Thyroid gland (tissue), 4 donors: ENCODE measurements at places on chromosomes 7 and 10.

DNA sequence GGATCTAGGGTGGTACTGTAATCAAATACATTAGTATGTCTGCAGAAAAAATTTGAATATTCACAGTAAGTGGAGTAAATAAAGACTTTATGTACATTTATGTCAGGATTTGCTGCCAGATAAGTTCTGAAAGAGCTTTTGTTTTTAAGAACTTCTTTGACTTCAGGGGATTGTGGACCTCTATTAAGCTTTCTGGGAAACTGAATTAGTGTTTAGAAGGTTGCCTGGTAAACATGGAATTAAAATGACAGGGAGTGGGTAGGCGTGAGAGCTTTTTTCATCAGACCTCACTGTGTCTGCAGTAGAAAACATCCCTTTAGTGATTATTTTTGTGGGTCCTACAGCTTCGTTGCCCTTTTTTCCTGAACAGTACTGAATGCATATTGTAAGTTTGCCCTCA is 15.7 kb downstream of the SDHAF3 start:
- H3K27me3 ChIP-seq, result no peaks in the 10 kb centered on the region
- no peaks in the 10 kb centered on the region for H3K4me1 ChIP-seq
- DNase-seq, result no peak

DNA sequence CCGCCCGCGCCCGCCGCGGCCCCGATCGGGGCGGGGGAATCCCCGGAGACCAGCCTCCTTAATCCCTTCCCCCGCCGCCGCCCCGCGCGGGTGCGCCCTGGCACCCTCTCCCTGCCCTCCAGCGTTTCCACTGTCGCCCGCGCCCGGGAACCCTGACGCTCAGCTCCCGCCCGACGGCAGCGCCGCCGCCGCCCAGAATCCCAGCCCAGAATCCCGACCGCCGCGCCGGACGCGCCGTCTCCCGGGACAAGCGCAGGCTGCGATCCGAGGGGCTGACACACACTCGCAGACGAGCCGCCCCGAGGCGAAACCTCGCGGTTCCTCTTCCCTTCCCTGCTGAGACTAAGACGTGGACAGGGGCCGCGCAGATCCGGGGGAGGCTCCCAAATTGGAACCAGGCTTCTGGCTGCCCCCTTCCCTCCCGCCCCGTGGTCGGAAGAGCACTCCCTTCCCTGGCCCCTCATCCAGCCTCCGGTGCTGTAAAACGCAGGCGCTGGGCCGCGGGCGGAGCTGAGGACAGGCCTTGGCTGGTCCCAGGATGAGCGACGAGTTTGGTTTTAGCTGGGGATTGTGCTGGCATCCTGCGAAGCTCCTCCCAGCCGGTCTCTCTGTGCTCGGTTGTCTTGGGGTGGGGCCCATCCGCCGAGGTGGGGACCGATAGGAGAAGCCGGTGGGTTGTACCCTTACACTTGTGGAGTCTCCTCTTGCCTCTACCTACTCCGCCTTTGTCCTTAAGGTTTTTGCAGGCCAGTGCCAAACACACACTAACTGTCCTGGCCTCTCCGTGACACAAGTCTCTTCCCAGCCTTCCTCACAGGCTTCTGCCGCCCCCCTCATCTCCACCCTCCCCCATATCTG is 1.1 kb downstream of the MARVELD1 start:
- H3K36me3 ChIP-seq, result no peaks in the 10 kb centered on the region
- peaks cover 53% of the 10 kb centered on the region for H3K4me1 ChIP-seq
- H3K4me3 ChIP-seq, result peak overlapping the region; percentile 15
- peak overlapping the region; percentile 82 for H3K27ac ChIP-seq
- DNase-seq, result peak; percentile 51

DNA sequence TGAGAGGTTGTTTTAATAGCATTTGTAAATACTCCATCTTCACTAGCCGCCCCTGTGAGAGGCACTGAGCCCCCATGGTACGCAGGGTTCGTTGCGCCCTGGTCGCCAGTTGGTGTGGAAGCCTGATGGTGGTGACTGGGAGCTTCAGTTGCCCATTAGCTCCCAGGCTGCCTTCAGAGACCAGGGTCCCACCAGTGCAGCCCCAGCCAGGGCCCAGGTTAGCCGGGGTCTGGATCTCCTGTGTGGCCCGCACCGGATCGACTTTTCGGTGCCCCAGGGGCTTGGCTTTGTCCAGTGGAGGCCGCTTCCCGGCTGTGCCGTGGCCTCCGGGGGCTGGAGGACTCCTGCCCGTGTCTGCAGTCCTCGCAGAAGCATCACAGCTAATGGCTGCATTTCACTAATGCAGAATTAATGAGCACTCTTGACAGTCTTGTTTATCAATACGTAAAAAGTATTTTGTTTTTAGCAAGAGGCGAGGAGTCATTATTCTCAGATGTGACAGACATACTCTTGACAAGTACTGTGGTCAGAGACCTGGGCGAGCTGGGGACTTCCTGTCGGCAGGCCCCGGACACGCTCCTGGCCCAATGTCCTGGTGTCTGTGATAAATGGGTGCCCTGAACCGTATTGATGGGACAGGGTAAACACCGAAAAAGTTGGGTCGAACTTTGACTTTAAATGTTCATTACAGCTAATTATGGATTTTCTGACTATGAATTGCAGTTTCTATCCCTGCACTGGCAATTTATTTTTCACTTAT is 99.8 kb downstream of the NKX6-2 start:
- no peak for DNase-seq
- H3K36me3 ChIP-seq, result peaks cover 3% of the 10 kb centered on the region
- no peak overlapping the region for H3K4me3 ChIP-seq
- H3K4me1 ChIP-seq, result no peaks in the 10 kb centered on the region
- H3K27ac ChIP-seq, result no peak overlapping the region
- no peaks in the 10 kb centered on the region for H3K27me3 ChIP-seq

DNA sequence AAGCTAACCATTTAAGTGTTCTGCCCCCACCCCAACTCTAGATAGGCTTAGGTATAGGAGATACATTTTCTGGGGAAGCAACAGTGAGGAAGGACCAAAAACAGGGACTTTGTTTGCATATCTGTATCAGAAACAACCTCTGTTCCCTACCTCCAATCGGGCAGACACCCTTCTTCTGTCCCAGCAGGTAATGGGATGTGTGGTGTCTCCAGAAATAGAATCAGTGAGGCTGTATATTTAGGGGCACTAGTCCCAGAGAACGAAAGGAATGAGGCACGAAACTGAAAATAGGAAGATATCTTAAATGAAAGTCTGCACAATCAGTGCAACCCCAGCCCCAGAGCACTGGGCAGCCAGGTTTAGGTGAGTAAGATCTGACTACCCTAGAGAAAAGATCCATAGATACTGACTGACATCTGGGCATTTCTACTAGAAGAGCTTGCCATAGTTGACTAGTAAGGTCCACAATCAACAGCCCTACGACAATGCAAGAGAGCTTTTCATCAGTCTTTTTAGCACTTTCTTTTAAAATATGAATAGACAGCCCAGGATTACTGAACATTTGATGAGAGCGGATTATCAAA is 28.1 kb downstream of the PLEKHA1 start:
- H3K27ac ChIP-seq, result no peak overlapping the region
- peaks cover 12% of the 10 kb centered on the region for H3K36me3 ChIP-seq
- H3K4me1 ChIP-seq, result no peaks in the 10 kb centered on the region
- H3K4me3 ChIP-seq, result no peak overlapping the region
- no peak for DNase-seq

- H3K27ac ChIP-seq, result no peak overlapping the region
- H3K4me3 ChIP-seq, result no peak overlapping the region
- DNase-seq, result no peak
- no peaks in the 10 kb centered on the region for H3K27me3 ChIP-seq
- H3K4me1 ChIP-seq, result peaks cover 9% of the 10 kb centered on the region
- no peaks in the 10 kb centered on the region for H3K36me3 ChIP-seq
These were observed 106.4 kb upstream of the GJD4 start for GRCh38 chr10:35498693-35499092.

GRCh38 chr7:11171569-11172192 is 198.0 kb downstream of the PHF14 start:
- H3K4me1 ChIP-seq, result no peaks in the 10 kb centered on the region
- H3K27ac ChIP-seq, result no peak overlapping the region
- H3K4me3 ChIP-seq, result no peak overlapping the region
- no peaks in the 10 kb centered on the region for H3K27me3 ChIP-seq
- no peaks in the 10 kb centered on the region for H3K36me3 ChIP-seq

- no peak for DNase-seq
- no peak overlapping the region for H3K27ac ChIP-seq
- H3K4me1 ChIP-seq, result no peaks in the 10 kb centered on the region
- no peaks in the 10 kb centered on the region for H3K36me3 ChIP-seq
These were observed 66.6 kb upstream of the NOBOX start for GRCh38 chr7:144470078-144470477.

DNA sequence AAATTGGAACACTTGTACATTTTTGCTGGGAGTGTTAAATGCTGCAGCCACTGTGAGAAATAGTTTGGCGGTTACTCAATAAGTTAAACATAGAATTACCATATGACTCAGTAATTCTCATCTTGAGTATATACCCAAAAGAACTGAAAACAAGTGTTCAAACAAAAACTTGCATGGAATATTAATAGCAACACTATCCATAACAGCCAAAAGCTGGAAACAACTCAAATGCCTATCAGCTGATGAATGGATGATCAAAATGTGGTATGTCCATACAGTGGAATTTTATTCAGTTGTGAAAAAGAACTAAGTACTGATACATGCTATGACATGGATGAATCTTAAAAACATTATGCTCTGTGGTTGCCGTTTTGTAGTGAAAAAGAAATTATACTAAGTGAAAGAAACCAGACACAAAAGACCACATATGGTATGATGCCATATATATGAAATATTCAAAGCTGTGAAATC is 63.0 kb upstream of the SP4 start:
- H3K27me3 ChIP-seq, result no peaks in the 10 kb centered on the region
- H3K27ac ChIP-seq, result no peak overlapping the region
- no peaks in the 10 kb centered on the region for H3K36me3 ChIP-seq
- H3K4me3 ChIP-seq, result no peak overlapping the region
- DNase-seq, result no peak

DNA sequence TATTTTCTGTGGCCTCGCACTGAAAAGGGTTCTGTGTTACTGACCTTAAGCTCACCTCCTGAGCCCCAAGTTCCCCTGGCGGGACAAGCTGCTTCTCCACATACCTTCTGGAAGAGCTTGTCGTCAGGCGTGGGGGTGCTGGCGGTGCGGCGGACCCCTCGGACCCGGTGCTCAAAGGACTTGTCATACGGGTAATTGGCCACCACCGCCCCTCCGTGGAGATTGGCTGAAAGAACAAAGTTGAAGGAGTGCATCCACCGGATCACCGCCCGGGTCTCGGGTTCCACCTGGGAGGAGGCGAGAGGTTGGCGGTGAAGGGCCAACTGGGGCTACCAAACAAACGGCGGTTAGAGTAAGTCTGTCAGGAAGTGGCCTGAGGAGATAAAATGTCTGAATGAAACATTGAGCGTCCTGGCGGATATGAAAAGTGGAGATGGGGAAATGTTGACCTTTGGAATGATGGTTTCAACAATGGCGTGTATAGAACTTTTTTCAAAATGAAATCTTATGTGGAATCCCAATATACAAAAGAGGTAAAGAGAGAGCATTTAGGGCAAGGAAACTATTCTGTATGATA is 16.5 kb downstream of the CPN1 start:
- H3K4me1 ChIP-seq, result no peaks in the 10 kb centered on the region
- H3K4me3 ChIP-seq, result no peak overlapping the region
- H3K27ac ChIP-seq, result no peak overlapping the region
- peaks cover 4% of the 10 kb centered on the region for H3K27me3 ChIP-seq

DNA sequence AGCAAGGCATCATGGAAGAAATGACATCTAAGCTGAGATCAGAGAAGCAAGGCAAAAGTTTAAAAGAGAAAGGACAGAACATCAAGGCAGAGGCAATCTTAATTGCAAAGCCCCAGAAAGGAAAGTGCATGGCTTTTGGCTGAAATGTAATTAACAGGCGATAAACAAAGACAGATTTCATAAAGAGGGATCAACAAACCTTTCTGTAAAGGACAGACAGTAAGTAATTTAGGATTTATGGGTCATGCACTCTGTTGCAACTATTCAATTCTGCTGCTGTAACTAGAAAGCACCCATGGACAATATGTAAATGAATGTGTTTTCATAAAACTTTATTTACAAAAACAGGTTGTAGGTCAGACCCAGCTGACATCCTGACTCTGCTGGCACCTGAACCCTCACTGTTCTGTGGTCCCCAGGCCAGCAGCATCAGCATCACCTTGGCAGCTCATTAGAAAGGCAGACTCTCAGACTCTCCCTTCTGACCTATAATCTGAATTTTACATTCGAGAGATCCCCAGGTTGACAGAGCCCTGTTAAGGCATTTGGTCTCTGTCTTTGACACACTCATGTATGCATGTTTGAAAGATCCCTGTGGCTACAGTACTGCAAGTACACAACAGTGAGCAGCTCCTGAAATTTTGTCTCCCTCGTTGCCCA is 362.9 kb upstream of the NFE2L3 start:
- no peak for DNase-seq
- H3K36me3 ChIP-seq, result no peaks in the 10 kb centered on the region
- no peak overlapping the region for H3K27ac ChIP-seq
- H3K4me1 ChIP-seq, result no peaks in the 10 kb centered on the region
- H3K4me3 ChIP-seq, result no peak overlapping the region
- H3K27me3 ChIP-seq, result no peaks in the 10 kb centered on the region

DNA sequence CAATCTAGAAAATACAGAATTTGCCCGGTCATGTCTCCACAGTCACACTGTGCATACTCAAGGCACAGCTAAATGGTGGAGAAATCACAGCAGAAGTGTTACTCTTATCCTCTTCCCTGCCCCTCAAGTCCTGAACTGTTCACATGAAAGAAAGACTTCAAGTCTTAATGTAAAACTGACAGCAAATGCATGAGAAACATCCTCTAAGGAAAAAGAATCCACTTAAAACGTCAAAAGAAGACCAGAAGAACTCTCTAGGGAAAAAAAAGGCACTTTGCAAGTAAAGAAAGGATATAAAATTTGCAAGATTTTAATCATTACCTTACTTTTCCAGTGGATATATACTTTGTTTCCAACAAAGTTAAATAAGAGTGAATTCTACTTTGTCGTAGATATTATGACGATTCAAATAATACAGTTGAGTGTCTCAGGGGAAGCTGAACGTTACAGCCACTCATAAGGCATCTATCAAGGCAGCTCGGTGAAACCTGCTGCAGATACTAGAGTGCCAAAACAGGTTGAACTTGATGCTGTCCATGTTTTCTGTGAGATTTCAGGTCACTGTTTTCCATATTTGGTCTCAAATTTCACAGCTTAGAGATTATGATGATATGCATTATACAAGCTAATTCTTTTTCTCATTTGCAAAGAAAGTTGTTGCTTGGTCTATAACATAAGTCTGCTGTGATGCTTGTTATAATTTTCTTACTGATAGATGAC is 155.0 kb downstream of the CTTNBP2 start:
- no peak overlapping the region for H3K4me3 ChIP-seq
- no peak for DNase-seq
- H3K4me1 ChIP-seq, result no peaks in the 10 kb centered on the region
- H3K27me3 ChIP-seq, result no peaks in the 10 kb centered on the region

GRCh38 chr7:77830649-77831355 is 32.2 kb downstream of the PHTF2 start:
- DNase-seq, result no peak
- no peaks in the 10 kb centered on the region for H3K36me3 ChIP-seq
- H3K4me3 ChIP-seq, result no peak overlapping the region
- no peak overlapping the region for H3K27ac ChIP-seq
- H3K27me3 ChIP-seq, result no peaks in the 10 kb centered on the region

- no peak for DNase-seq
- no peak overlapping the region for H3K27ac ChIP-seq
- H3K4me1 ChIP-seq, result peaks cover 17% of the 10 kb centered on the region
- H3K4me3 ChIP-seq, result no peak overlapping the region
These were observed 1.7 kb downstream of the GPR158 start for GRCh38 chr10:25176421-25176968.
